ENCODE measurements at places on chromosomes 12 and 14.

- no peak for DNase-seq
Observed at GRCh38 chr14:93219103-93219726, 12.2 kb downstream of the UBR7 start.

DNA sequence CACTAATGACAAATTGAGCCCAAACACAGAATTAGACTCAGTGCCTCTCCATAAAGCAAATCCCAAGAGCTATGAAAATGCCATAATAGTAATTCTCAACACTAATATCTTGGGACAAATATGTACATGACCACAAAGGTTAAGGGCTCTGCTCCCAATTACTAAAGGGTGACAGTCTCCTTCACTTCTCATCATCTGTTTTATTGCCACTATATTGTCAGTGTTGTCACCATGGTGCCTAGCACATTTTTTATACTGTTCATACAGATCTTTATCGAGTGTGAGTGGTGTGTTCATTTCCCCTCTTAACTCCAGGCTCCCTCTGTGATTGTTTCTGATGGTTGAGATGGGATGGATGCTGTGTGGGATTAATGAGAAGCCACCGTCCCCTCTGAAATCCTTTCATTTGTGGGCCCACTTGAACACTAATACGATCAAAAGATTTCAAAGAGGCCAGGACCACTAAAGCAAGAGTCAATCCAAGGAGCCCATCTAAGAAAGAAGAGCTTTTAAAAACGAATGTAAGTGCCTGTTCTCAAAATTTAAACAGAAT is 277.7 kb downstream of the GXYLT1 start:
- DNase-seq, result no peak

DNA sequence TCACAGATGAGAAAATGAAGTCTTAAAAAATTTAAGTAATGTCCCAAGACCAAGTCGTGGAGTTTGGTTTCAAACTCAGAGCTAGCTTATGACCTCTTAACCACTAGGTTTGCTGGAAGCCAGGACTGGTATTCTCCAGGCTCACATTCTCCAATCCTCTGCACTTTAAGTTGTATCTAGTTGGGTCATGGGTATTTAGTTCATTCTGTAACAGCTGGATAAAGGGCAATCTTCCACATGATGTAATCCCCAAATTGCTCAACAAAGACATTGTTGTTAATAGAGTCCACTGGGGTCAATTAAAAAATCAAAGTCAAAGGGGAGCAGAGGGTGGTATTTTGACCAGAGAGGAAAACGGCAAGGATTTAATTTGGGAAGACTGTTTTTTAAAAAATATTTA is 17.8 kb upstream of the GAS2L3 start:
- DNase-seq, result no peak

DNA sequence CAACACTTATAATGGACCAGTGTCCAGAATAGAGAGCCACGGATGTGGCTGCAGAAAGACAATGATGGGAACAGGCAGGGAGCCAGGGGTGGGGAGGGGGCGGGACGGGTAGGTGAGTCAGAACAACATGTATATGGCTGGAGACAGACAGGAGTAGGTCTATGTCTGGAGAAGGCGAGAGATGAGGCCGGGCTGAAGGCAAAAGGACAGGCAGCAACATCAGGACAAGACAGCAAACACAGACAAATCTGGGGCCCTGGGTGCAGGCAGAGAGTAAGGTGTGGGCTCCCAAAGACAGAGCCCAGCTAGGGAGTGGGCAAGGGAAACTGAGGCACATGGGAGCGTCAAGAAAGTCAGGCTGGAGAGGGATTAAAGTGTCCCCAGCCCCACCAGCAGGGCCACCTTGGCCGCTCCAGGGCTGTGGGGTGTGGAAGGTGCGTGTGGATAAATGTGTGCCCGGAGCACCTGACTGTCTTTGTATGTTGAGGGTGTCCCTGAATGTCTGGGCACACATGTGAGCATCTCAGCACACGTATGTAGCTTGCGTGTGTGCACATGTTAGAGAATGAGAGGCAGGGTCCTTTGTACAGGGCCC is 44.1 kb downstream of the FAM222A start:
- no peak for DNase-seq

- no peak for DNase-seq
Observed at GRCh38 chr12:119727600-119728443, 59.9 kb downstream of the PRKAB1 start.

GRCh38 chr12:27554421-27555186 is 30.6 kb downstream of the PPFIBP1 start:
- no peak for DNase-seq

DNA sequence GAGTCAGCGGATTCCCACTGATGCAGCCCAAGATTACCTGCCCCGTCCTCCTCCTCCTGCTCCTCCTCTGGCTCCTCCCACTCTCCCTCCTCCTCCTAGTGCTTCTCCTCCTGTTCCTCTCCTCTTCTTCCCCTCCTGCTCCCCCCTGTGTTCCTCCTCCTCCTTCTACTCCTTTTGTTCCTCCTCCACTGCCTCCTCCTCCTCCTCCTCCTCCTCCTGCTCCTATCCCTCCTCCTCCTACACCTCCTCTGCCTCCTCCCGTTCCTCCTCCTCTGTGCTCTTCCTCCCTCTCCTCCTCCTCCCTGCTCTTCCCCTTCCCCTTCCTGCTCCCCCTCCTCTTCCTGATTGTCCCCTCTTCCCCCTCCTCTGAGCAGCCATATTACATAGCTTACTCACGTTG is 141.3 kb downstream of the CACNA1C start:
- no peak for DNase-seq

- no peak for DNase-seq
Observed at GRCh38 chr12:26027401-26027800, 68.9 kb downstream of the RASSF8 start.

GRCh38 chr14:65038966-65039365 is 52.3 kb downstream of the FNTB start:
- no peak for DNase-seq

- no peak for DNase-seq
Observed at GRCh38 chr12:110281549-110282299, 677 bp downstream of the ATP2A2 start.

- DNase-seq, result no peak
Observed at GRCh38 chr12:105812366-105812765, 326.4 kb downstream of the NUAK1 start.

GRCh38 chr12:114186241-114187002 is 219.5 kb downstream of the TBX5 start:
- DNase-seq, result no peak

DNA sequence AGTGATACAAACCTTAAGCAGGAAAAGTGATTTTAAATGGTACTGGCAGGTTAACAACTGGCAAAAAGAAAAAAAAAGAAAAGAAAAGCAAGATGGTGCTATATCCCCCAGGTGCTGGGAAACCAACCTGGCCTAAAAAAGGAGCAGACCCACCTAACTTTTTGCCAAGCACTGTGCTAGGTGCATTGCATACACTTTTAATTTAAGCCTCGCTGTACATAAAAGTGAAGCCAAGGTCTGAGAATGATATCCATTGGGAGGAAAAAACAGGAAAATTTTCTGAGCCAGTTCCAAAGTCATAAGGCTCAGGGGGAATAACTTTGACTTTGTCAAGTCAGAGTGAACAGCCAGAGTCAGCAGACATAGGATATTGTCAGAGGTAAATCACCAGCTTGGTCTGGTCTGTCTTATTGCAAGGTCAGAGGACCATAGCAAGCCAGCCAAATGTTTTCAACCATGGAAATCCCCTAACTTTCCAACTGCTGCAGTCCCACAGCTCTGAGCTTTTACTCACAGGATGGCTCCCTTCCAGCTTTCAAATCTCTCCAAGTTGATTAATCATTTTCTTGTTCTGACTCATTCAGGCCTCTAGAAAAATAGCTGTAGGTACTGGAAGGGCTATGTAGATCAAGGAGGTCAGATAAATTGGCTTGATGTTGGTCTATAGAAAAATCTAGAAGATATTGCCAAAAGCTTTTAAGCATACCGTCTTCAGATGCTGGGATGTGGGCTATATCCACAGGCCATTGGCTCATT is 412.9 kb downstream of the RAD51B start:
- no peak for DNase-seq

GRCh38 chr14:54728700-54729527 is 162.0 kb downstream of the SAMD4A start:
- no peak for DNase-seq

DNA sequence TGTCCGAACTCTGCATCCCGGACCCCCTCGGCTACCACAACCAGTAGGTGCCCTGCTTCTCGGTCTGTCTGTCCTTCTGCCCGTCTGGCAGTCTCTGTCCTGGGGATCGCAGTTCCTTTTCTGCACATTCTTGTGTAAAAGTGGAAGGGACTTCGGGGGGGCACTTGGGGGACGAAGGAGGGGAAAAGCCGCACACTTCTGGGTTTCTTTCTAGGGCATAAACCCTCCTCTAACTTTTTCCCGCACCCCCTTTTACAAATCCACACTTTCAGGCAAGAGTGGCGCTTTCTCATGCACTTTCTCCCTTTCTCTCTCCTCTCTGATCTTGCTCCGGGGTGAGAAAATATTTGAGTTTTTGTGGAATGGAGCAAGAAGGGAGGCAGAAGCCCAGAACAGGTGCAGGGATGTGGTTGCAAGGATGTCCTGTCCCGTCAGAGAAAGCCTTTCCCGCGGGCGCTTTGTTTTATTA is 506 bp downstream of the ESRRB start:
- DNase-seq, result no peak

GRCh38 chr12:7001921-7002591 is 16.2 kb downstream of the LPCAT3 start:
- DNase-seq, result no peak

- DNase-seq, result no peak
Observed at GRCh38 chr12:115008929-115009328, 325.0 kb upstream of the TBX3 start.

DNA sequence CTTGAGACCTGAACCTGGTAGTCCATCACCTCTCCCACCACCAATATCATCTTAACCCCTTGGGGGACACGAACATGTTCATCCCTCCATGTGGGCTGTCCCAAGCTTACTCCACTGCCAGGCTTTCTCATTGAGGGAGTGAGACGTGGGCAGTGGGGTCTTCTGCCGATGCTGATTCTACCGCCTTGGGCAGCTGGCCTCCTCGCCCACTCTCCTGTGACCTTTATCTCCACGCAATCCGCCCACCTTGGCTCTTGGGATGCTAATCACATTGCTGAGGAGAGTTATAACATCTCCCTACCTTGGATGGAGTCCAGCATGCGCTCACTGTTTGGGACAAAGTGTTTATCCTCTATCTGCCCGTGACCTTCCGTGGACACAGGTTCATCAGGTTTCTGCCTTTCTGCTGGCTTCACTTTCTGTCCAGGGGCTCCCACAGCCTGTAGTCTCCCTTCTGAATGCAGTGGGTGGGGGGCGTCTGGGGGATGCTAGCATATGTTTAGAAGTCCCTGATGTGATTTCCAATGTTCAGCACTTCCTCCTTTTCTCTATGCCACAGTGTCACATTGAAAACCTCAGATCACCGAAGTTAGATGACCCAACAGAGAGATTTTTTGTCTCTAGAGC is 53.2 kb upstream of the ESRRB start:
- no peak for DNase-seq

- DNase-seq, result no peak
Observed at GRCh38 chr12:16086462-16086861, 175.3 kb downstream of the DERA start.

DNA sequence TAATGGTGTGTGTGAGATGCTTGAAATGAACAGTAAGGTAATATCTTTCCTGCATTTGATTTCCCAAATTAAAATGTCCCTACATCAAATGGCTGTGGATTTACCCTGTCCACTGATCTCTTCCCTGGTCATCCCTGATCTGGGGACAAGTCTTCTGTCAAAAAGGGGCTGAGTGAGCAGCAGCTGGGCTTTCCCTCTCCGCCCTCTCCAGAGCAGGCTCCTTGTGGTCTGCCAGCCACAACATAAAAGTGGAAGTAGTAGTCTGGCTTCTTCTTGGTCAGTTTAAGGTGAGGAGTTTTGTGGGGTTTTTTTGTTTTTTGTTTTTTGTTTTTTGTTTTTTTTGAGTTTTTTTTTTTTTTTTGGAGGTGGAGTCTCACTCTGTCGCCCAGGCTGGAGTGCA is 25.2 kb upstream of the PLXNC1 start:
- DNase-seq, result no peak

GRCh38 chr12:1347294-1347693 is 247.1 kb downstream of the FBXL14 start:
- DNase-seq, result no peak

DNA sequence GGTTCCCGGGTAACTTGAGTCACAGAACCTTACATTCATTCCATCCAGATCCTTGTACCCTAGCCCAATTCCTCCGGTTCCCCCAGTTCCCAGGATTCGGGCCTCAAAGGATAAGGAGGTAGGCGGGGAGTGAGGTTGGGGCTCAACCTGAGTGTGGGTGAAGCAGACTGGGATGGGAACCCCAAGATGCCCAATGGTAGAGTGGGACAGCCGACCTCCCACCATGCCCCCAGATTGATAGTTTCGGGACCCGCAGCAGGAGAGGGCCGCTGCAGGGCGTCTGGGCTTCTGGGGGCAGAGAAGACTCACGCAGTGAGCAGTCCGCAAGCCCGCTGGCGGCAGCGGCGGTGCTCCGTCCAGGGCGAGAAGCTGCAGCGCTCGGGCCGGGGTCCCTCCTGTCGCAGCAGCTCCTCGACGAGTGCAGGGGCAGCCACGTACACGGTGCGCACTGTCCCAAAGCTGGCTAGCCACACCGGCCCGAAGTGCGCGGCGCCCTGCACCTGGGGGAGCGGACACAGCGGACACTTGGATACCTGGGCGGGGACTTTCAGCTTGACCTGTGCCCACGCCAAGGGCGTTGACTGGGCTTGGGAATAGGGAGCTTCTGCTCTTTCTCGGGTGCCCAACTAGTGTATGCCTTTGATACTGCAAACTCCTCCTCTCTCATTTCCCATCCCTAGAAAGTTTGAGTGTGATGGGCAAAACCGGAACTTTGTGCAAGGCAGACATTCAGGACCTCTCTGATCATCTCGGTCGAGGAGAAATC is 997 bp downstream of the CYP27B1 start:
- no peak for DNase-seq

- DNase-seq, result no peak
Observed at GRCh38 chr12:126362964-126363363, 1297.7 kb downstream of the AACS start.

- no peak for DNase-seq
Observed at GRCh38 chr14:91108941-91109611, 4.8 kb upstream of the DGLUCY start.
